ENCODE measurements at places on chromosomes 2 and 18.

DNA sequence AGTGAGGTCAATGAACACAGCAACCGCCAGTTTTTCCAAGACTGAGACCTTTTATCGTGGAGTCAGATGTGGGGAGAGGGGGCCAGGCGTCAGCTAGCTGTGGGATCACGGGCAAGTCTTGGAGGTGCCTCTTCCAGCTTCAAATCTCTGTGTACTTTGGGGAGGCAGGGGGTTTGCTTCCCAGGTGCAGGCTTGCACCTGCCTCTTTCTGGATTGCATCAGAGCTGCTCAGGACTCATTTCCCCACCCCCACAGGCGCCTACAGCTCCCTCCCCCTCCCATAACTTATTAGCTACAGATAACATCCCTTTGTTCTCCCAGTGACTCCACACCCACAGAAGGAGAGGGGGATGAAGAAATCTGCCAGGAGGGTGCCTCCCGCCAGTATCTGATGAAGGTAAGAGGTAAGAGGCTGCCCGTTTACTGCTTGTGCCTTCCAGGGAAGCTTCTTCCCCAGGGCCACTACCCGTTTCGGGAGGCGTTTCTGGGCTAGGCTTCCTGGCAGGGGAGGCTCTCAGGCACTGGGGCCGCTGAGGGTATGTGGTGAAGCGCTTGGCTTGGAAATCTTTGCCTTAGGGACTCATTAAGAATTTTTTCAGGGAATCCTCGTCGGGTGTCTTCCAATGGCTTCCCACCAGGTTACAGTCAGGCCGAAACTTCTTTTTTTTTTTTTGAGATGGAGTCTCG is 18.8 kb upstream of the MRPL33 start:
- DNase-seq: no peak

DNA sequence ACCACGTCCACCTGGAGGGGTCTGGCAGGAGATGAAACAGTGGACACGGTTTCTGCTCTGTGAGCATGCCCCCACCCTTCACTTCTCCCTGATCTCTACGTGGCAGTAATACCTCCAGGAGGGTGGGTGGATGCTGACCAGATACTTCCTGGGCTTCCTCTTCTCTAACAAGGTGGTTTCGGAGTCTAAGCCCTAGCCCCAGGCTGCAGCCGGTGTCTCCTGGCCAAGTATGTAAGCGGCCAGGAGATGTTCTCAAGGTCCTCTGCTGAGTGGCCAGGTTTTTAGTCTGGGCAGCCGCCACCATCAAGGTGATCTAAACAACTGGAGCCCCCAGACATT is 101.8 kb upstream of the ASB18 start:
- DNase-seq: no peak

DNA sequence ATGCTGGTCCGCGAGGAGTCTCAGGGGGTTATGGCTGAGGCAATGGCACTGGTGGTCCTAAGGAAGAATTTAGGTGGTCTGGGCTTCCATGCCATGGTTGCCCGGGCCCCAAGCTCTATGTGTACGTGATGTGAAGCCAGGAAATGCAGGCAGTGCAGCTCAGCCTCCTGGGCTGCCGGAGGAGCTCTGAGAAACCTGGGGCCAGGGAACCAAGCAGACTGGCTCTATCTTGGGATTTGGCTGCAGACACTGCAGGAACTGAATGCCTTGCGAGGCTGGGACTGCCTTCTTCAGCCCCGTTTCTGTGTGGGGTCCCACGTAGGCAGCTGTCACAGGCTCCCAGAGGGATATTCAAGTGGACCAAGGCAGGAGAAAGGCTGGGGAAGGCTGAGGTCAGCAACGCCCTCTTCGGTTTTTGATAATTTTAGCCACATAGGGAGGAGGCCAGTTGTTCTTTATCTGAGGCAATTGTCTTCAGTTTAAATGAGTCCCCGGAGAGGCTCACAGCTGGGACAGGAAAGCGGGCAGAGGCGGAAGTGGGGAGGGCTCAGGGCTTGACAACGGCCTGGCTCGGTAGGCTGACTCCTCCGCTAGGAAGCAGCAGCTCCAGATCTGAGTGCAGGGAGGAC is 77.7 kb downstream of the RHOB start:
- DNase-seq: peak; percentile 53

DNA sequence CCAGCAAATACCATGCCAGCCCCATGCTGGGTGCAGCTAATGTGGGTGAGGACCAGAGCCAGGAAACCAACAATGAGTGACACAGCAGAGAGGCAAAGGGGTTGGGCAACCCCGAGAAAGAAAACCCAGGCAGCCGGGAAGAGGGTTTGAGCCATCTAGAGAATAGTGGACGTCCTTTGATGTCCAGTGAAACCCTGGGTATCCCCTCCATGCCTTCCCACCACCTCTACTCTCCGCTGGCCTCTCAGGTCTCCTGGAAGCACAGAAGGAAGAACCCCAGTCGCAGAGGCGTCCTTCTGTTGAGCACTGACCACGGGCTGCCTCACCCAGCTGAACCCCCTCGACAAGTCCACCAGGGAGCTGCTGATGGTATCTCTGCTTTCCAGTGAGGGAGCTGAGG is 657.4 kb upstream of the ID2 start:
- DNase-seq: no peak

DNA sequence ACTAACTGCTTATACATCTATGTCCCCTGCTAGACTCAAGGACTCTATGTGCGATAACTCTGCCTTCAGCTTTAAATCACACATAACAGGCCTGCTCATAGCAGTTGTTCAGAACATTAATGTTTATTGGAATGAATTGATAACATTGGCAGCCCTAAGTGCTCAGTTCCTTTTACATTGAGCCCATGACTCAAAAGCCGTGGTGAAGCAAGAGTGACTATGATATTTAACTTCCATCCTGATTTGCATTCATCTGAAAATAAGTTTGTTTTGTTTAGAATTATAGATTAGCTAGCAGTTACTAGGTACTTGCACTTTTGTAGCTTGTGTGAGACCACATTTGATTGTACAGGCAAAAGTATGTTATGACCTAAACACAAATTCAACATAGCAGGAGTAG is 14.3 kb downstream of the SERPINB10 start:
- no peak for DNase-seq

DNA sequence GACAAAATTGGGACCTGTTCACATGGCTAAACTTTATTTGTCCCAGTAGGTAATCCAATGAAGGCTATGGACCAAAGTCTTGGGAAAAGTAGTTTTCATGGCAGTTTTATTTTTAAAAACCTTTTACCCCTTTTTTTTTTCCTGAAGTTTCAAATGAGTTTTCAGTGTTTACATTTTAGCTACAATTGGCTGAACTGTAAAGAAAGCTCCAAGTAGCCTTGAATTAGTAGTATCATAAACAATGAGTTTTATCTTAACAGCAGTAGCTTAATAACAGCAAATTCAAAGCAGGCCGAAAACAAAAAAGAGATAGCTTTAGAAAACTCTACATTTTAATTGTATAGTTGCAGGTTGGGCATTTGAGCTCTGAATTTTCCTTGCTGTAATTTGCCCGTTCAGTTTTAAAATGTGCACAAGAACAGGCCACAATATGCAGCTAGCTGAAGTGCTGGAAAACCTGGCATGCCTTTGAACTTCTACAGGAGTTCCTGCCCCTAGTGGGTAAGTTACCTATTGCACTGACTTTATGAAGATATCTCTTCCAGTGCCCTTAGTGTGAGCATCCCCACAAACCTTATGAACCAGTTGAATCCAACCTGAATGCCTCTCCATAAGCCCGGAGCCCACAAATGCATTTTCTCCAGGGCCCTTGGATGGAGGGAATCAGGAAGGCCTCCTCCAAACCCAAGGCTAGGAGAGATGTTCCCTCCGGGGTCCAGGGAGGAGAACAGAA is 106.7 kb downstream of the XRCC5 start:
- DNase-seq: no peak
